NCI-H82 (cell line): ENCODE measurements at places on chromosomes 2 and 18.
A peak's percentile ranks its signal among the peaks of the same experiment; 100 is the strongest.

- no peak for DNase-seq
These were observed 86.3 kb downstream of the PMAIP1 start for GRCh38 chr18:59986139-59986538.

DNA sequence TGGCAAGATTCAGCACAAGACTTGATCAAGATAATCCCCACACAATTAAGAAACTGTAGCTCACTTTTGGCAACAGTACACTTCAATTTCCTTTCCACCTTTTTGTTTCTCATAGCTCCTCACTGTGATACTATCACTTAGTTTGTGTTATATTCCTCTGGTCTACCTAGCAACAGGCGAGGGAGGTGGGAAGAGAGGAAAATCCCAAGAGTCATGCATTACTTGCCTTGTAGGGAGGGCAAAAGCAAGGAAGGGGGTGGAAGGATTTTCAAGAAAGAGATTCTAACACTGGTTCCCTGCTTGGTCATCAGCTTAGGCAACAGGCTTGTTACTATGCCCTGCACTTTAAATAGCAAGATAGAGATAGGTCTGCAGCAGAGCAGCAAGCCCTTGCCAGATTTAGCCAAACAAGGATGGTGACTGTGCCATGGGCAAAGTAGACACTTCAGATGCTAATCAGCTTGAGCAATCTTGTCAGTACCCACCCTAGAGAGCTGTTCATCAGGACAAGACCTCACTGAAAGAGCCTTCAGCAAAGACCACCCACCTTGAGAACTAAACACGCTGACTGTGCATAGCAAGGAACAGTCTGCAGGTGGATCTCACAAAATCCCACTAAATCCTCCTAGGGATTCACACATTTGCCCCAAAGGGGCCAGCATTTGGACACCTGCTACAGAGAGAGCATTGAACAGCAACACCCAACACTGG is 134.6 kb downstream of the MBD2 start:
- DNase-seq: peak; percentile 55

GRCh38 chr18:30280186-30280585 is 762.4 kb downstream of the DSC3 start:
- no peak for DNase-seq

GRCh38 chr18:10444314-10445006 is 10.0 kb upstream of the APCDD1 start:
- no peak for DNase-seq

DNA sequence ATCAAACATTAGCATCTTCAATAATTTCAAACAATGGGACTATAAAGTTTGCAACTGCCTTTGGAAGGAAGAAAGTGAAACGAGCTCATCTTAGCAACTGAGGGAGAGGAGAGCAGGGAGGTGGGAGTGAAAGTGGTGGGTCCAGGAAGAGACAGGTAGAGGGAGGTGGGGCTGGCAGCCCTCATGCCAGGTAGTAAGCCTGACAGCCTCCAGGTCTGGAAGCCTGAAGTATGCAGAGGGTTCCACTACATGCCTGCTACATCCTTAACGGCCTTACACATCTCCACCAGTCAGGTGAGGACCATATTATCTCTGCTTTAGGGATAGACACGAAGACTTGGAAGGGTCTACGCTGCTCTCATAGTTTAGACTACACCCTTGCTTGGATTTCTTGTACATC is 201.1 kb upstream of the TWIST2 start:
- DNase-seq: no peak

DNA sequence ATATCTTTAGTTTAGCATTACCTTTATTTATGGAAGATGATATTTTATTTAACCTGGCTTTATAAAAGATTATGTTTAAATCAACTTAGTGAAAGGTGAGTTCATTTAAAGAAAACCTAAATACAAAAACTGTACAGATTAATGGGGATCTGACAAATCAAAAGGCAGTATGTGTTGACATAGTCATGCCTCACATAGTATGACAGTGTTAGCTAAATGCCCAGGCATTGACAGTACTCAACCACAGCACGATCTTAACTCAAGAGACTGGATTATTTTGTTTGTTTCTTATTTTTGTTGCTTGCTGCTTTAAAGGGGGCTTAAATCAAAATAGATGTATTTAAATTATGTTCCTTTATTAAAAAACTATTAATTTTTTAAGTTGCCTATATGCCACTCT is 7.8 kb downstream of the DOK6 start:
- DNase-seq: no peak

- DNase-seq: no peak
These were observed 17.0 kb upstream of the ANKRD44 start for GRCh38 chr2:197327472-197328098.

DNA sequence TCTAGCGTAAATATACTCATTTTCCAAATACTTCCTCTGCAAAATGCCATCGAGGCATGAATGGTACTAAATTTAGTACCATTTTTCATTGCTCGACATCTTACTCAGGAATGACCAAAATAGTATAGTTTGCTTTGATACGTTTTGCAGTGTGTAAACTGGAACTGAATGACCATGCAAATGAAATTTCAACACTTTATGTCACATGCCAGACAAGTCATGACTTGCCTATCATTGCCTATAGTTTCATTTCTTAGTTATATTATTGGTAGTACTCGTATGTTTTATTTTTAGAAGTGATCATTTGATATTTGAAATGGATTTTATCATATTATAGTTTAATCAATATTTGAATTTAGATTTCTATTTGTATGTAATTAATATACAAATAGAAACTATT is 9.1 kb downstream of the MSTN start:
- DNase-seq: no peak

DNA sequence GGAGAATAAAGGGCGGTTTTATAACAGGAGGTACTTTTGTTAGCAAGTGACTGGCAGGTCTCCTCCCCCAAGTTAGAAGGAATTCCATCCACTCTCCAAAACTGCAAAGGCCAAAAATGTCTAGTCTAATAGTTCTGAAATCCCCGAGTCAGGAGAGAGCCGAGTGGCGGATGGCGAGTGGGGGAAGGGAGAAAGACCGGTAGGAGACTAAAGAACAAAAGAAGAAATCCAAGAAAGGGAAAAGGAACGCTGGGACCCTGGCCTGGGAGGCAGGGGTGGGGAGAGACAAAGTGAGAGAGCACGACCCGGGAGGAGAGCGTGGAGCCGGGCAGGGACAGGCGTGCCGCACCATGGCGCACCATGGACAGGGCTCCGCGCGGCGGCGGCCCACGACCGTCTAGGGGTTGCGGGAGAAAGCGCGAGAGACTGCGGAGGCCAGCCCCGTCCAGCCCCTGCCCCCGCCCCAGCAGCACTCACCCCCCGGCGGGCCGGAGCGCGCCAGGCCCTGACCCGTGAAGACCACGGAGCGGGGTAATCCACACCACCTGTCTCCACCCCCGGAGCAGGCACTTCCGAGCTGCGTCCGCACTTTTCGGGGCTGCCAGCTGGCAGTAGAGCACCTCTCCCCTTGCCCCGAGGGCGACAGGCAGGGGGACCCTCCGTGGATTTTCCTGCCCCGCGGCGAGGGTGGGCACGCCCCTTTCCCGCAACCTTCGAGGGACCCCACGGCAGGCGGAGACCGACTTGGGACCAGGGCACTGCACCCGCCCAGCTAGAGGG is 1.6 kb downstream of the CDH2 start:
- DNase-seq: peak; percentile 40

DNA sequence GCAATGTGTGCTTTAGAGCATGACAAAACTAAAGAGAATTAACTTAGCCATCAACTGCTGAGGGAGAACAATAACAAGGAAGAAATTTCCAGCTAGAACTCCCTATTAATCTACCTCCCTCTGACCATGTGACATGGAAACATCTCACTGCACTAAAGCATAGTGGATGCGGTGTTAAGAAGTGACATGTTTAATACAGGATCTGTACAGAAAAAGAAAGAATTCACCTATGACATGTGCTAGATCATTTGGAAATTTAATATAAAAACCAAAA is 202.3 kb upstream of the KLHL14 start:
- DNase-seq: no peak
